ENCODE measurements at places on chromosomes 1 and 21.

GRCh38 chr1:89088572-89088971, 23.6 kb upstream of the GBP1 start:
- no peak for DNase-seq

GRCh38 chr1:10152709-10153284, 57.6 kb upstream of the KIF1B start:
- DNase-seq: peak; percentile 21

- peak; percentile 31 for DNase-seq
Observed at GRCh38 chr1:27862671-27863537, 9.4 kb upstream of the THEMIS2 start.

DNA sequence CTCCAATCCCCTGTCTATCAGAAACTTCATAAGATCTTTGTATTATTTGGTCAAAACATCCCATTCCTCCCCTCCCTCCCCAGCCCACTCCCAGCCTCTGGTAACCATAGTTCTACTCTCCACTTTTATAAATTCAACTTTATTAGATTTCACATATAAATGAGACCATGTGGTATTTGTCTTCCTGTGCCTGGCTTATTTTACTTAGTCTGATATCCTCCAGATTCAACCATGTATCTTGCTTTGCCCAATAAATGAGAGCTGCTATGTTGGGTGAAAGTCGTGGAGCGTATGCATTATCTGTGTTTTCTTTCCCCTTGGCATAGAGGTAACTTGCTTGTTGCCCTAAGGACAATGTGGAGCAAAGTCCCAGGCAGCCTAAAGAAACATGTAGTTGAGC, 28.5 kb upstream of the CHRM3 start:
- no peak for DNase-seq

DNA sequence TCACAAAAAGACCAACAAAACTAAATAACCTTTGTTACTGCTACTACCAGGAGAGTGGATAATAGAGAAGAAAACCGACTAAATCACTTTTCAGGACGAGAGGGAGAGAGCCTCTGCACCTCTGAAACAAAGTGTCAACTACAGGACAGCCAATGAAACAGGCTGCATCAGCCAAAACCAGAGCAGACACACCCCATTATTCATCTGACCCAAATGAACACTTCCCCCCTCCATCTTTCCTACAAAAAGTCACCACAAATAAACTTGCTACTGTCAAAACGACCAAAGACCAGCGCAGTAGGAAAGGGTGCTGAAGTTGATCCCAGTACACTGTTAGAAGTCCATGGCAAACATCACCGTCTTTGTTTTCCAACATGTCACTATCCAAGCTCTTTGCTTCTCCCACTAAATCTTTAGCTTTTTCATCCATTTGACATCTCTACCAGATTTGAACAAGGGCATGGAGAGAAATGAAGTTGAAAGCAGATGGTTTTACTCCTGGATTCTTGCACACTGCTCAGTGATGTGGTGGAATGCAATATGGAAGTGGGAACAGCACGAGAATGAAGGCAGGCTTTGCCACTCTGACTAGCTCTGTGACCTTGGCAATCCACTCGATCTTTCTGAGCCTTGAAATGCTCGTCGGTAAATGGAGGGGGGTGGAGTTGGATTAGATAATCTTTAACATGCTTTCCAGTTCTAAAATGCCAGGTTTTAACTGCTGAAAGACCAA, 20.5 kb downstream of the DSTYK start:
- DNase-seq: no peak

GRCh38 chr1:74953622-74954021, 180.6 kb upstream of the LHX8 start:
- no peak for DNase-seq

DNA sequence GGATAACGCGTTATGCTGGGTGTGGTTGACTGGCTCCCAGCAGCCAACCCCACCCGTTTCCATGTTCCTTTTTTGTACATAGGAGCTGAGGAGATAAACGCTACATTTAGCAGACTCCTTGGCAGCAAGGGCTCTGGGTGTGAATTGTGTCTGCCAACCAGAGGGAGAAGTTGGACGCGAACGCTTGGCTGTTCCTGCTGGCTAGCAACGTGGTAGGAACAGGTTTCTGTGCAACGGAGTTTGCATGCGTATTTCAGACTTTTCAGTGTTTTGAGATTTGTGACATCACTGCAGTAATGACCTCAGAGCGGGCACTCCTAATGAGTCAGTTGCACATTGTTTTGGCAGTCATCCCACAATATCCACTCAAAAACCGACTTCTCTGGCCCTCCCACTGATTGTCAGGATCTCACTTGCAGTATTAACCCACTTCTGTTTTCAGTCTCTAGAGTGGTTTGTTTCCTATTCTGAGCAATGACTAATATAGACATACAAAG, 98.7 kb upstream of the RGS1 start:
- no peak for DNase-seq

- DNase-seq: peak; percentile 70
Observed at GRCh38 chr1:229230140-229230892, 40.6 kb upstream of the RAB4A start.

DNA sequence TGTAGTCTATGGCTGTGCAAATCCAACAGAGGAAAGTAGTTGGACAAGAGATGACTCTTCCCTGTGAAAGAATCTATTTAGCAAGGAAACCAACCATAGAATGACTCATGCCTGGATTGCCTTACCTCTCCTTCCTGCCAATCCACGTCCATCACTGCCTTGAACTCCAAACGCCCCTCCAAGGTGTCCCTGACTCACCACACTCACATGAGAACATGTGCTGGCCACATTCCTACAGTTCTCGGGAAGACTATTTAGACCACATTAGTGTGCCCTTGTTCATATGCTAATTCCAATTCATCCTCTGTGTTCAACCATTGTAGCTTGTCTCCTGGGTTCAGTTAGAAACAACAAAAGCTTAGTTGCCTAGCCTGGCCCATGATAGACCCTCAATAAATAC, 157.3 kb downstream of the SLC30A10 start:
- DNase-seq: peak; percentile 95

DNA sequence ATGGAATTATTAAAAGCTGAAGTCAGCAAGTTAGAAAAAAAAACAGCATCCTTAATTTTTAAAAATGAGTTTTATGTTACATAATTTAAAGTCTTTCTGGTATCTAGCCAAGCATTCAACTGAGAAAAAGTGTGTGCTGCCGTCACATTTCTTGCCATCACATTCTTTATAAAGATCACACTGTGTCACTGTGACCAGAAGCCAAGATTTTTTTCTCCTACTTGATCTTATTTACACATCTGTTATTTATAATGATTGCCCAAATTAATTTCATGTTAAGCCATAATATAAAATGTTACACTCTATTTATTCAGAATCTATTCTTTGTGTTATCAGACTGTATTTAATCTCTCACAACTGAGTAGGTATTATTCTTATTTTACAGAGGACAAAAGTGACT, 1603.7 kb downstream of the PLA2G4A start:
- no peak for DNase-seq

DNA sequence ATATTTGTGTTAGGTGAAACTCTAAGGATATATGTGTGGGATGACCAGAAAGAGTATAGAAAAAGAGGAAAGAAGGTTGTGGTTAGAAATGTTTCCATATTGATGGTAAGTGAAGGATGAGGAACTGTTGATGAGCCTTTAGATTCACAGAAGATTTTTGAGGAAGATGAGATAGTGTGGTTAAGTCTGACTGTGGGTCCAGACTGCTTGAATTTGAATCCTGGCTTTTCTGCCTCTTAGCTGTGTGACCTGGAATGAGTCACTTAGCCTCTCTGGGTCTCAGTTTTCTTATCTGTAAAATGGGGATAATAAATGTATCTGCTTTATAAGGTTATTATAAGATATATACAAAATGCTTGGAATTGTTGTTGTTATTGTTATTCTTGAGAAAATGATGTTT, 27.5 kb downstream of the RGL1 start:
- no peak for DNase-seq

DNA sequence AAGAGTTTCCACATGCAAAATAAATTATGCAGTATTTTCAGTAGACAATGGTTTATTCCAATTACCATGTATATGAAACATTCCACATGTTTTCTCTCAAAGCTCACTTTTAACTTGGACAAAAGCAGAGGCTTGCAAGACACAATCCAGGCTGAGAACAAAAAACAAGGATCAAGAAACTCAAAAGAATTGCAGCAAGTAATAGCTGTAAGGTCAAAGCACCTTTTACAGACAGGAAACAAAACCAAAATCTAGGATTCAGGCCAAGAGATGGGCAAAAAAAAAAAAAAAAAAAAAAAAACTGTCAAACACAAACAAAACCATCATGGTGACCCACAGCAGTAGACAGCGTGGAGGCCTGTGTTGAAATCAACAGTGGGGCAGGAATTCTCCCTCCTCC, 9.3 kb downstream of the RGS1 start:
- DNase-seq: no peak

DNA sequence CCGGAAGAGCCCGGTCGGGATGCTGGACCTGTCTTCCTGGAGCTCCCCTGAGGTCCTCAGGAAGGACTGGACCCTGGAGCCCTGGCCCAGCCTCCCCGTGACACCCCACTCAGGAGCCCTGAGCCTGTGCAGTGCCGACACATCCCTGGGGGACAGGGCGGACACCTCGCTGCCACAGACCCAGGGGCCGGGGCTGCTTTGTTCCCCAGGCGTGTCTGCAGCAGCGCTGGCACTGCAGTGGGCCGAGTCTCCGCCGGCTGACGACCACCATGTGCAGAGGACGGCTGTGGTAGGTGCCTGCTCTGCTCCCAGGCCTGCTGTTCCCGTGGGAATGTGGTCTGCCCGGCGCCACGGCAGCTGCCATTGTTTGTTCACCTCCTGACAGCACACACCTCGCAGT, 42.1 kb upstream of the DIP2A start:
- DNase-seq: no peak

DNA sequence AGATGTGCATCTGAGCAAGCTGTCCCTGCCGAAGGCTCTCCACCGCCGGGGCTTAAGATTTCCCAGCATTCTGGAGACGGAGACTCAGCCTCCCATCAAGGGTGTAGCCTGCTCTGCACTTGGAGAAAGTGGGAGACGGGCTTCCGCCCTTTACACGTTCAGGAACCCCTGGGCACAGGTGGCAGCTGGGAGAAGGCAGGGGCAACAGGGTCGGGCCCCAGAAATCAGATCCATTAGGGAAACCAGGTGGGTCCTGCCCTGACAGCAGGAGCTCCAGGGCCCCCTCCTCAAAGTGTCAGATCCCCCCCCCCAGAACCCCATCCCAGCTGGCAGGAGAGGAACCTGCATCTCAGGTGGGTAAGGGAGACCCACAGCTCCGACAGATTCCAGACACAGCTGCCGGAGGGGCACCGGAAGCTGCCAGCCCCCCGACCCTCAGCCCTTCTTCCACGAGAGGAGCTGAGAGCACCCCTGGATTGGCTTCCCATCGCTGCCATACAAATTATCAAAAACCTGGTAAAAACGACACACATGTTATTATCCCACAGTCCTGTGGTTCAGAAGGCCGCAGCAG, 236.6 kb downstream of the NPHP4 start:
- DNase-seq: no peak

DNA sequence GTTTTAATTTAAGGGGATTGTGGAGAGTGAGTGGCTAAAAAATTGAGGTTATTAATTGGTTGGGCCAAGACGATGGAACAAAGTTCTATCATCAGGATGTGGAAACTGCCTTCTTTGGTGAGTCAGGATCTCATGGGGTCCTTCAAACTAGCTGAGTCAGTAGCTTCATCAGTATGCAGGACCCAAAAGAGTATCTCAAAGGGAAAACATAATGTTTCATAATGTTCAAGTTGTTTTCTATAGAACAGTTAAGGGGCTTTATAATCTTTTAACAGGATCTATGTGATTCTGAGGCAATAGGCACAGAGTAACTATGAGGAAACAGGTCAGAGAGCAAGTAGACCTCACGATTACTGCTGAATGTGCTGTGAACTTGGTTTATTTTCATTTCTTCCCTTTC, 3.2 kb upstream of the OLFML2B start:
- no peak for DNase-seq

Data from SW480 (cell line).